ENCODE measurements at places on chromosomes 6 and 20.

DNA sequence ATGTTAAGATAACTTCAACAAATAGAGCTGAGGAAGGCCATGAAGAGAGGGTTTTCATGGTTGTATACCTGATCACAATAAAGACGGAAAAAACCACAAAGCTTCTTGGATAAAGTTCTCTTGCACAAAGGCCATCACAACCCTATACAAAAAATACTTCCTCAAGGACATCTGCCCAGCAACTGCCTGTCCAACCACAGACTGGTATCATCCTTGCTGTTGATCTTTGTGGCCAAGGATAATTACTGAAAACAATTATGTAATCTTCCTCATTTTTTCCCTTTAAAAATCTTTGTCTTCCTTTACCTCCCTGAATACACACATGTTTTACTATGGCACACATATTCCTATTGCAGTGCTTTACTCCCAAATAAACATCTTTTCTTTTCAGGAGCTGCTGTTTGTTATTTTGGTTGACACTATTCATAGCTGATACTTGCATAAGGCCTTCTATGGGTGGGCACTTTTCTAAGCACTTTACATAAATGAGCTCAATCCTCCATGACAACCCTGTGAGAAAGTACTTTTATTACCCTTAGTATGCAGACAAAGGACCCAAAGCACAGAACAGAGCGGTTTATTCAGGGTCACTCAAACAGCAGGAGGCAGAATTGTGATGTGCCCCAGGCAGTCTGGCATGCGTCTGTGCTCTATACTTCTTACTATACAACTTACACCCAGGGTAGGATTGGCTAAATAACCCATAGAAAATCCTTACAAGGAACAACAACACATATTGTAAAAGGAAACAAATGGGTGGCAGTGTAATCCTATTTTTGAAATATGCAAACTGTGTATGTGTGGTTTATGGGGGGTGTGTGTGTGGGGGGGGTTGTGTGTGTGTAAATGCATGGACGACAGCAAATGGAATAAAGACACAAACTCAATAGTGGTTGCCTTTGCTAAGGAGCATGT, 35.1 kb downstream of the SNRNP48 start:
- peak; percentile 9 for DNase-seq

GRCh38 chr6:139981768-139982181, 607.3 kb upstream of the CITED2 start:
- DNase-seq: peak; percentile 81

- DNase-seq: no peak
Observed at GRCh38 chr6:47133230-47134000, 91.3 kb upstream of the ADGRF1 start.

DNA sequence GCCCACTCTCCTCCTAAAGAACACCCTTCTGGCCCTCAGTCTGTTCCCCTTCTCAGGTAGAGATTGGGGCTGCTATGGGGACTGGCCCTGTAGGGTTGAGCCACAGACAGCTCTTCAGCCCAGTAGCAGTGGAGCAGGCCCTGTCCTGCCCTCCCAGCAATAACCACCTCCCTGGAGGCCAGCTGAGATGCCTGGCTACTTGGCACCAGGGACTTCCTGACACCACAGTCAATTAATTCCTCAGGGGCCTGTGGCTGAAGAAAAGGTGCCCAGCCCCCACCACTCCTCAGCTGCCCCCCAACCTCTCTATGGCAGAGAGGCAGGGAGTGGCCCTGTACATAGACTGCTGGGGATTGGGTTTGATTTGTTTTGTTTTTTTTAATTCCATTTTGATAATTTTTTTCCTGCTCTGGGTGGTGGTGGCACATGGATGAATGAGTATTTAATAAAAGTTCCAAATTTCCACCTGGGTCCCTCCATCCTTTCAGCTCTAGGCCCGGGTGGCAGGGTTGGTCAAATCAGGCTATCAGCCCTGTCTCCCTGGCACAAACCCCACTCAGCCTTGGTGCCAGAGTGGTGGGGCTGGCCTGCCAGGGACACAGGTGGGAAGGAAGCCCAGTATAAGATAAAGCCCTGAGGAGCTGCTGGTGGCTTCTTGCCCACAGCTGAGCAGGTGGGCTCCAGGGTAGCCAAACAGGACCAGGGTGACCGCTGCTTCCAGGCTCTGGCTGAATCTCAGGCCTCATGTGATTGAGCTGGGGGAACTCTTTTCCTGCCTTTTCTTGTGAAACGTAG, 1.9 kb upstream of the DEF6 start:
- DNase-seq: no peak

GRCh38 chr6:159761129-159761872, 544 bp upstream of the ACAT2 start:
- DNase-seq: peak; percentile 14

- no peak for DNase-seq
Observed at GRCh38 chr6:8674126-8674525, 238.8 kb upstream of the SLC35B3 start.

DNA sequence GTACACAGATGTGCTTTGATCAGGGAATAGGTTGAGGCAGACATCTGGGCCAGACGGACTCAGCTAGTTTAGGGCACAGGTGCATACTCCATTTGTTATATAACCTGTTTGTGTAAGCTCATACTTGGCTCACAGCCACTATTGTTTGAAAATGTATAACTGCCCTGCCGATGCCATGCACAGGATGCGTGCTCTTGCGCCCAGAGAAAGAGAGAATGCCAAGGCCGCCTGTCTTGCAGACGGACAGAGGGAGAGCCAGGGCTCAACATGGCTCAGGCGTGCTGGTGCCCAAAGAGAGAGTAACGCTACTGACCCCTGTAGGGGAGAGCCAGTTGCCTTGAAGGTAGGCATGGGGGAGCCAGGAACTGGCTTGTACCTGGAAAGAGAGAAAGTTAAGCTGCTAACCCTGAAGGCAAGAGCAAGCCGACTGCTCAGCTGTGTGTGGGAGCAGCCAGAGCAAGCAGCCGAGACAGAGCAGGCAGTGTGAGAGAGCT, 57.7 kb downstream of the FAM229B start:
- DNase-seq: no peak

GRCh38 chr20:8842525-8842924, 226.4 kb upstream of the PLCB4 start:
- no peak for DNase-seq

Measured in fibroblast of skin of back (primary cell).